ENCODE measurements at places on chromosomes 5 and 9.
A peak's percentile ranks its signal among the peaks of the same experiment; 100 is the strongest.

- DNase-seq, result no peak
Measured at GRCh38 chr5:149117970-149118369, 23.3 kb upstream of the ABLIM3 start.

GRCh38 chr9:134968011-134968822 lies 50.5 kb upstream of the FCN1 start:
- DNase-seq, result no peak

DNA sequence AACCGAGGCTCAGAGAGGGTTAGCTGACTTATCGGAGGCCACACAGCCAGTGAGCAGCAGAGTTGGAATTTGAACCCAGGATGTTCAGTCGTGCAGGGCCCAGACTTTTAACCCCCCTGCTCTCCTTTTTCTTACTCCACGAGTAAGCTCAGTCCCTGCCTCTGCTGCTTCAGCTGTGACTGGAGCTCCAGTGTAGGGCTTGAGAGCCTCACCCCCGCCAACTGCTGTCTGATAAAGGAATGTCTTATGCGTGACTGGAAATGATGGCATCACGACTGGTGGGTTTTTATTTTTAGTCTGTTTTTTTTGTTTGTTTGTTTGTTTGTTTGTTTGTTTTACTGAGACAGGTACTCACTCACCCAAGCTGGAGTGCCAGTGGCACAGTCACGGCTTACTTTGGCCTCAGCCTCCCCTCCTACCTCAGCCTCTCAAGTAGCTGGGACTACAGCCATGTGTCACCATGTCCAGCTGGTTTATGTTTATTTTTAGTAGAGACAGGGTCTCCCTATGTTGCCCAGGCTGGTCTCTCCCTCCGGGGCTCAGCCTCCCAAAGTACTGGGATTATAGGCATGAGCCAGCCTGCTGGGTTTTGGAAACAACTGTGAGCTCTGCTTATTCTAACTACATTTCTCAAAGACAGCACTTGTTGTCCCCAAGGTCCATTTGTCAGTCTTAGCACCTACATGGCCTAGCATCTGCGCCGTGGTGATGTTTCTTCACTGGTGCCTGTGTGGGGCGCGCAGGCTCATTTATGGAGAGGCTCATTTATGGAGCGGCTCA lies 52.5 kb upstream of the NCS1 start:
- DNase-seq, result no peak

DNA sequence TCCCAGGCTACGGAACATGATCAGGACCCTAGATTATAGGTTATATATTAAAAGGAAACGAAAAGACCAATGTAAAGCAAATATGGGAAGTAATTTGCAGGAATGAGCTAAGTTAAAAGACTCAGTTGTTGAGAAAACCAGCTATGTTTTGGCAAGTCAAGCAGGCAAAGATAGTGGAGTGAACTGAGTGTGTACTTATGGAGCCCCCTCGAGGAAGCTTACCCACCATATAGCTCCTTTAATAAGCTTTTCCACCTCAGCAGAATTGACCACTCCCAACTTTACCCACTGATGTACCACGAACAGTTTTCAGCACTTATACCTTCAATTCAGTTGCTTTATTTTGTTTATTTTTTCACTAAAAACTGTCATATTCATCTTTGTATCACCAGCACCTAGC lies 57.3 kb upstream of the PJA2 start:
- DNase-seq, result no peak

DNA sequence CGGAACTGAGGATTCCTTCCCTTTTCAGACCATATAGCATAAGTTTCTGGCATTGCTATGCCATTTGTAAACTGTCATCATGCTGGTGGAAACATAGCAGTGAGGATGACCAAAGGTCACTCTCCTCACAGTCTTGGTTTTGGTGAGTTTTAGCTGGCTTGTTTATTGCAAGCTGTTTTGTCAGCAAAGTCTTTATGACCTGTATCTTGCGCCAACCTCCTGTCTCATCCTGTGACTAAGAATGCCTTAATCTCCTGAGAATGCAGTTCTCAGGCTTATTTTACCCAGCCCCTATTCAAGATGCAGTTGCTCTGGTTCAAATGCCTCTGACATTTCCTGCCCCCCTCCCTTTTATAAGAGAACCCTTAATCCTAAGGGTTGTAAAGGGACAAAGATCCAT lies 26.7 kb upstream of the GRIA1 start:
- DNase-seq, result no peak

GRCh38 chr9:77977210-77977611 lies 54.4 kb downstream of the GNAQ start:
- peak; percentile 63 for DNase-seq

- DNase-seq, result no peak
Measured at GRCh38 chr5:142572006-142572405, 113.9 kb downstream of the FGF1 start.

DNA sequence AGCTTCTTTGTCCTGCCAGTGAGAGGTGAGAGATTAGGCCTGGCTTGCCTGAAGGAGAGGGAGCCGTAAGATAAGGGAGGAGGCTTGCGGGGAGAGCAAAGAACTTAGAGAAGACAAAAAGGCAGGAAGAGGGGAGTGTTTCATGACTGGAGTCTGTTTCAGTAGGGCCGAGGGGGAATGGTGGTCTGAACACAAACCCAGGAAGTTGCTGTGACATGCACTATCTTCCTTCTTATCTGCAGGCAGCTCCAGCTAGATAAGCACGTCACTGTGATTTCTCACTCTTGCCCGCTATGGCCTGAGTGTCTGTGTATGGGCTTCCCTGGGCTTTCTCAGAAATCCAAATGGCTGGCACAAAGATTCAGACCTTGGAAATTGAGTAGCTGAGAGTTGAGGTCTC lies 307.5 kb upstream of the CLINT1 start:
- DNase-seq, result no peak

DNA sequence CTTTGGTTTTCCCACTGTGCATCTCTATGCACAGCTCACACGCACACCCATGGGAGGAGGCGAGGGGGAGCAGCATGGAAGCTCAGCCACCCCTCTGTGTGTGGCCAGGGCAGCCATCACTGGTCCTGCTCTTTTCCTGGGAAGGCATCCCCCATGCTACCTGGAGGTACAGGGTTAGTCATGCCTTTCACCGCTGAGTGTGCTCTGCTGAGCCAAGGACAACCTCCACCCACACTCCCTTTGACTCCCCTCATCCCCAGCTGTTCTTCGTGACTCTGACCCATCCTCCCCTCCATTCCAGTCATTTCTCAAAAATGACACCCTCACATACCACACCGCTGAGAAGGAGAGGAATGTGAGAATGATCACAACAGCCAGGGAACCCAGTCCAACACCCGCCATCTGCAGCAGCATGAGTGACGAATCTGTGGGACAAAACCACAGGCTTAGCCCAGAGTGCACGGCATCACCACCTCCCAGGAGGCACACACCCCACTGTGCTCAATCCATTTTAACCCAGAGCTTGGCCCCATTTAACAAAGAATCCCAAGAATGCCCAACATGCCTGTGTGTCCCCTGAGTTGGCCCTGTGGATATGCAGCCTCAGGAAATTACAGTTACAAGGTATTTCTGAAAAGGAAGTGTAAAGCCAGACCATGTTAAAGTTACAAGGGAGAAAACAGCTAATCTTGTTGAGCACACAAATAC lies 133.4 kb downstream of the SUSD1 start:
- DNase-seq, result peak; percentile 15

GRCh38 chr9:136774416-136775045 lies 10.2 kb upstream of the LCN15 start:
- no peak for DNase-seq
